ENCODE measurements at places on chromosomes 1 and 21. TPM values are rescaled to one million over a fixed set of nuclear protein-coding genes. Genes with fewer than 3 reads are reported as not detected.

The BMP8A gene
- total RNA-seq, result not detected

The PSRC1 gene
- total RNA-seq, result 0.74 TPM

The OLFML3 gene
- total RNA-seq, result 10.8 TPM

The A3GALT2 gene
- not detected for total RNA-seq

DNA sequence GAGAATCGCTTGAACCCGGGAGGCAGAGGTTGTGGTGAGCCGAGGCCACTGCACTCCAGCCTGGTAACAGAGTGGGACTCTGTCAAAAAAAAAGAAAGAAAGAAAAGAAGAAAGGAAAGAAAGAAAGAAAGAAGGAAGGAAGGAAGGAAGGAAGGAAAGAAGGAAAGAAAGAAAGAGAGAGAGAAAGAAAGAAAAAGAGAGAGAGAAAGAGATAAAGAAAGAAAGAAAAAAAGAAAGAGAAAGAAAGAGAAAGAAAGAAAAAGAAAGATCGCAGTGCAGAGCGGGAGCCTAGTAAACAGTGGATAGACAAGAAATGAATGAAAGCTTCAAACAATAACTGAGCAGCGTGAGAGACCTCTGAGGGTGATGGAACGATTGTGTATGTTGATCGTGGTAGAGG is 20.6 kb upstream of the GRHL3 start:
- no peak for DNase-seq

DNA sequence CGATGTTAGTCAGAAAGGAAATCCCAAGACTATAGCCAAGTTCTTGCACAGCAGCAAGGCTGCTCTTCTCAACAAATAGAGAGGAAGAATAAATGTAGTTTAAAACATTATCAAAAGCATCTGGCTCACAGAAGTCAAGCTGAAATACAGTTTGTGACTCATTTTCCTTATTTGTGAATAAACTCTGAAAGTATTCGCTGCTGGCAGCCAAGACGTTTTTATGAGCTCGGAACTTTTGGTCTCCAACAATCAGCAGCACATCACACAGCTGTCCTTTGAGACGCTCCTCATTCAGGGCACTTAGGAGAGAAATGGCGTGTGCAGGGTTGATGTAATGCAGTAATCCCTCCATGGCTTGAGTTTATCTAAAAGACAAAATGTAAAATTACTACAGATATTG is 16.4 kb downstream of the ZBTB21 start:
- DNase-seq, result no peak

All from left ventricle myocardium superior (tissue), 1 donor.